ENCODE measurements at places on chromosomes 3 and 15.

- DNase-seq, result no peak
Observed at GRCh38 chr15:67109141-67110034, 44.0 kb downstream of the SMAD3 start.

DNA sequence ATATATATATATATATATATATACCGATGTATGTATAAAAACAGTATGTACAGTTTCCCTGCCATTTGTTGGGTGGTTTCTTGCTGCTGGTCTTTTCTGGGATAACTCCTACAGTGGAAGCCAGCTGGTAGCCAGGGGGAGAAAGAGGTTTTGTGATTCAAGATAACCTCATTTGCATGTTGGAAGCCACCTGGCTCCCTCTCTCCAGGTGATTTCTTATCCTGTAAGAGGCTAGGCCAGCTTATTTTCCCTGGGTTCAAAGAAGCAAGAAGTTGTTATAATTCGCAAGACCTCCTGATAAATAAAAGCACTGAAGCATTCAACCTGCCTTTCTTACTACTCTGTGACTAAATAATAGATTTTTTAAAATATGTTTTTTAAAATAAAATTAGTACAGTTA, 443.3 kb downstream of the VGLL3 start:
- no peak for DNase-seq

- DNase-seq, result no peak
Observed at GRCh38 chr15:71301958-71302621, 186.8 kb downstream of the THSD4 start.

GRCh38 chr3:87260270-87260669, 16.1 kb downstream of the POU1F1 start:
- peak; percentile 65 for DNase-seq

- no peak for DNase-seq
Observed at GRCh38 chr3:39294446-39295183, 14.8 kb upstream of the CX3CR1 start.

DNA sequence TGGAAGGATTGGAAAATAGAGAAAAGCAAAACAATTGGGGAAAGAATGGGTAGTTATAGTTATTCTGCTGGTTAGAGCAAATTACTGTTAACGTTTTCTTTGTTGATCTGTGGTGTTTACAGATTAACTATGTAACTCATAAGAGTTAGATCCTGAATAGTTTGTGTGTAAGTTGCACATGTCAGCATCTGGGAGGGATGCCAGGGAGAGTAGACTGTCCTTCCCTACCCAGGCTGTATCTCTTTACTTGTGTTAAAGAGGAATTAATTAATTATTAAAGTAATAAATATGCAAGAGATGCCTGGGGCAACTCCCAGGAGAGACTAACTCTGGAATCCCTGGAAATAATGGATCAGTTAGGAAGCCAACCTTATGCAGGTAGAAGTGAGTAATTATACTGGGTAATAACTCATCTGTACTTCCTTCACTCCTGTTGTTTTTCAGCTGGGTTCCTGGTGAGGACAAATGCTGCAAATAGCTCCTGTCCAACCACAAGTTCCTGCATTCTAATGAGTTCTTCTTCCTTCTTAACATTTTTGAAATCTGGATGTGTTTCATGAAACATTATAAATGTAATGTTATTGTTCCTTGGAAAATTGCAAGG, 18.9 kb downstream of the GHRL start:
- no peak for DNase-seq

- DNase-seq, result peak; percentile 38
Observed at GRCh38 chr3:196220587-196220986, 4.3 kb downstream of the SLC51A start.

DNA sequence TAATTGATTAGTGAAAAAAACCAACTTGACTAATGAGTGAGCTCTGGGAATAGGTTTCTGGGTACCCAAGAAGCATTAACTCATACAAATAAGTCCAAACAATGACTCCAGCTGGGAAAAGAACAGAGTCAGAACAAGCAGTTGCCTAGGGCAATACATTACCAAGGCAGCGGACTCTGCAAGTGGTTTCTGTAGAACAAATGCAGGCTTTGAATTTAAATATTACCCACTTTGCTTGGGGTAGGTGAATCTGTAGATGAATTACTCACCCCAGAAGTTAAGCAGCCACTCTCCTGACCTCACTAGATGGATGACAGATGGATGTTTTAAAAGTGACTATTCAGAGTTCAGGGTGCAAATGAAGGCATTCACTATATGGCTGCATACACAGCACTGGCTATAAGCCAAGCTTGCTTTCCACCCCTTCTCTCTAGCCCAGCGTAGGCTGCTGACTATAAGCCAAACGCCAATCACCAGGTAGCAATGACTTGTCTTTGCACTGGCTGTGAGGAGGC, 73.1 kb upstream of the BHLHE40 start:
- DNase-seq, result peak; percentile 100

- no peak for DNase-seq
Observed at GRCh38 chr3:32500880-32501782, 1.5 kb downstream of the CMTM6 start.

GRCh38 chr3:17535274-17535673, 207.2 kb downstream of the TBC1D5 start:
- no peak for DNase-seq

- DNase-seq, result no peak
Observed at GRCh38 chr3:27923349-27924068, 201.4 kb upstream of the EOMES start.

All from bronchial epithelial cell (primary cell).